ENCODE measurements at places on chromosomes 16 and 17. TPM values are rescaled to one million over a fixed set of nuclear protein-coding genes. Genes with fewer than 3 reads are reported as not detected.

SLC22A31 gene
- not detected for total RNA-seq

USP43 gene
- 0.49 TPM for total RNA-seq

PRR29 gene
- total RNA-seq, result under 0.01 TPM

IL21R gene
- 0.73 TPM for total RNA-seq

SP6 gene
- 0.12 TPM for total RNA-seq

LHX1 gene
- not detected for total RNA-seq

CEMP1 gene
- total RNA-seq, result not detected

SLC5A11 gene
- total RNA-seq, result 0.12 TPM

MAP2K6 gene
- 41.0 TPM for total RNA-seq

PLCG2 gene
- total RNA-seq, result 10.3 TPM

Measured in hair follicle dermal papilla cell (primary cell).